Thoracic aorta (tissue), 2 donors: ENCODE measurements at places on chromosomes 13 and 19. TPM values are rescaled to one million over a fixed set of nuclear protein-coding genes. Genes with fewer than 3 reads are reported as not detected.

GRCh38 chr19:800360-801029 lies 3.2 kb downstream of the PTBP1 start:
- DNase-seq, result no peak

IGFL1 gene
- total RNA-seq, result not detected

DNA sequence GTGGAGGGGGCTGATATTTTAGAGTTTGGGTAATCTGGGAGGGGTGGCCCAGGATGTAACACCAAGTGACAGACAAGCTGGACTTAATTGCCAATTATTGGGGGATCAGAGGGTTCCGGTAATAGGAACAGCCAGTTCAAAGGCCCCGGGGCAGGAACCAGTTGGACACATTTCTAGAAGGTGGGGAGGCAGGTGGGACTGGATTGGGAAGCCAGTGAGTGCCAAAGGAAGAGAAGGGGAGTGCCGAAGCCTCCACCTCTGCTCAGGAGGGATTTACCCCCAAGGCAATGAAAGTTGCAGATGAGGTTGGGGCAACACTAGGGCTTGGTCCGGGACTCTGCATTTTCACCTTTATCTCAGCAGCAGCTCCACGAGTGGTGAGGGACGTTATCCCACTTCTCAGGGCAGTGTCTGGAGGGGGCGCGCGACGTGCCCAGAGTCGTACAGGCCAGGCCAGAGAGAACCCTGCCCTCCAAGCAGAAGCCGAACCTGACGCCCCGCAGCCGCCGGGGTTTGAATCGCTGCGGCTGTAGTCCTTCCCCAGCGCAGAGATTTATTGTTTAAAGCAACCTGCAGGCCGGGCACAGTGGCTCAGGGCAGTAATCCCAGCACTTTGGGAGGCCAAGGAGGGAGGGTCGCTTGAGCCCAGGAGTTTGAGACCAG lies 5.7 kb upstream of the JUND start:
- no peak for DNase-seq

GRCh38 chr19:12180377-12180776 lies 17.5 kb downstream of the ZNF136 start:
- no peak for DNase-seq

- DNase-seq, result no peak
Measured at GRCh38 chr13:46134961-46135522, 30.2 kb upstream of the CPB2 start.

TTC9B gene
- total RNA-seq, result not detected

DNA sequence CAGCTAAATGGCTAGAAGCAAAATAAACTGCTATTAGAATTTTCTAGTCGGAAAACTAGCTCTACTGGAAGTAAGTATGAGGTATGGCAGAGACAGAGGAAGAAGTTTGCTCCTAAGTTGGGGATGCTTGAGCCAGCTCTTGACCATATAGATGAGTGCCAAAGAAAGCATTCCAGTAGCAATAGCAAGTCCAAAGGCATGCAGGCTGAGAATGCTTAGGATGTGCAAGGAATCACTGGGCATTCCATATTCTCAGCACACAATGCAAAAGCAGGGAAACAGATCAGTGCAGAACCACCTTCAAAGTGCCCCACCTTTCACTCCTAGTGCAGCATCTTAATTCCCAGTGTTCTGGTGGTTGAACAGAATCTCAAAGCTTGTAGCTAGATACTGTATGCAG lies 32.9 kb downstream of the SERTM1 start:
- DNase-seq, result no peak

OR4F17 gene
- total RNA-seq, result not detected

- no peak for DNase-seq
Measured at GRCh38 chr19:18225702-18226468, at the start of gene PDE4C. PDE4C (minus strand) TSS chr19:18226438; CDS start chr19:18226415, 23 bp downstream.

DNA sequence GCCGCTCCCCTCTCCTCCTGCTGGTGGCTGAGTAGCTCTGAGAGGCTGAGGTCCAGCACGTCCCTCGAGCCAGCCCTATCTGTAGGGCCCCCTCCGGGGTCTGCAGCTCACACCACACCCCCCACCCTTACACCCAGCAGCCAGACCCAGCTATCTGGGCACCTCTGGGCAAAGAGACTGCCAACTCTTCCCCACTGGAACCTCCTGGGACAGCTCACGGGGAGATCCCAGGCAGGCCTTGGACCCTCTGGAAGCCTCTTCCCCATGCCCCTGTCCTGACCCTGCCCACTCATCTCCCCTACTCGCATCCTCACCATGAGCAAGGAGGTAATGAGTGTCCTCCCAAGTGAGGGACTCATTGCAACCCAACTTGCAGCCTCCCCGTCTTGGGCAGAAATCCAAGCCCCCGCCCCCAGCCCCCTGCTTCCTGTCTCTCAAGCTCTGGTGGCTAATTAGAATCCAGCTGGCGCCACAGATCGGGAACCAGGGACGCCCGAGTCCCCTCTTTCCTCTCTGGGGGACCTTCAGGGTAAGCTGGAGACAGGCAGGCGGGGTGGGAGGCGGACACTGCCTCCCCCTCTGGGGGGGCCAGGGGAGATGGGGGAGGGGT lies 22.1 kb downstream of the ADGRL1 start:
- DNase-seq, result no peak

GRCh38 chr13:82803341-82803740 lies 1078.9 kb downstream of the SLITRK1 start:
- no peak for DNase-seq

DNA sequence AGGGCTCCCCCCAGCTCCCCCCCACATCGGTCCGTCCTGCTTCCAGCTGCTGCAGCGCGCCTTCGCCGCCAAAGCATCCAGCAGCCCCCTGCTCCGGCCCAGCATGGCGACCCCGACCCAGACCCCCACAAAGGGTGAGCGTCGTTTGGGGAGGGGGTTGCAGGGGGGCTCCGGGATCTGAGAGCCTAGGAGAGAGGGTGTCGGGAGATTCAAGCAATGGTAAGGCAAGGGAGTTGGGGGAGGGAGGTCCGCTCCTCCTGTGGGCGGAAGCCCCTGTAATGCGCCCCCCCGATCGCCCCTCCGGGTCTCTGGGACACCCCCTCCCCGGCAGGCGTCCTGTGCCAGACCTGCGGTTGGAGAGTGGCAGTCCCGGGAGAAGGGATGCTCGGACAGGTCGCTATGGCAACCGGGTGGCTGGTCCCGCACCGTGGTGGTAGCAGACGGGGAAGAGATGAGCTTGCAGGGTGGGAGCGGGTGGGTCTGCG lies at the start of gene FXYD7:
TSS of gene FXYD7 (plus strand) at position 25 of the 485 bp plus-strand sequence. CDS start at position 104, 79 bp downstream.
- DNase-seq, result no peak

DNA sequence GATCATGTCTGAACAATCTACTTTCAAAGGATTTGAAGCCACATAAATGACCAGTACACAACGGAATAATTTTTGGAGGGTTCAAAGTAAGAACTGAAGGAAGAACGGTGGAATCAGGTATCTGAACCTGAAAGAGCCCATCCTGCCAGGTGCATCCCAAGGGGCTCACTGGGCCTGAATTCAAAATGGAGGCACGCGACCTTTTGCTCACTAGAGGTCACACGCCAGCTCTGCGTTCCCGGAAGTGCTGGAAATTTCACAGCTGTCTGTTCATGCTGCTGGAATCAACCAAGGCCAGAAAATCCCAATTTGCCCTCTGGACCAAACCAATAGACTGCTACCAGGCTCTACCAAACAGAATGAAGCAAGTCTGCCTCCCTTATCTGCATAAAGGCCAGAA lies 4.2 kb upstream of the RASA3 start:
- no peak for DNase-seq

GRCh38 chr13:99321709-99322108 lies 14.5 kb upstream of the GPR183 start:
- no peak for DNase-seq

DNAAF3 gene
- not detected for total RNA-seq

DNA sequence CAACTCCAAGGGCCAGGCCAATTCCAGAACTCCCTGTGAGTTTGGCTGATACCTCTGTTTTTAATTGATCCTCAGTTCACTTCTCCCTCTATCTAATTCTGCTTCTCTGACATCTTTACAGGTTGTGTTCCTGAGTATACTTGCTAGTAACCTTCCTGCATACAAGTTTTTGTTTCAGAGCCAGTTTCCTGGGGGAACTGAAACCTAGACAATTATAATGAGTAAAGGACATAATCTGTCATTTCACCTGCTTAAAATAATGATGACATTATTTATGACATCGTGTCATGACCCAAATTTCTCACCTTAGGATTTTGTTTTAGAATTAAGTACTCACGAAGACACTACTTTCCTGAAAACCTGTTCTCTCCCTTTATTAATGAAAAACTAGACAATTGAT lies 12.5 kb upstream of the MYCBP2 start:
- DNase-seq, result no peak

ERICH4 gene
- not detected for total RNA-seq

HSH2D gene
- total RNA-seq, result 2.2 TPM

DLEU7 gene
- total RNA-seq, result 0.14 TPM

CRX gene
- not detected for total RNA-seq

DNA sequence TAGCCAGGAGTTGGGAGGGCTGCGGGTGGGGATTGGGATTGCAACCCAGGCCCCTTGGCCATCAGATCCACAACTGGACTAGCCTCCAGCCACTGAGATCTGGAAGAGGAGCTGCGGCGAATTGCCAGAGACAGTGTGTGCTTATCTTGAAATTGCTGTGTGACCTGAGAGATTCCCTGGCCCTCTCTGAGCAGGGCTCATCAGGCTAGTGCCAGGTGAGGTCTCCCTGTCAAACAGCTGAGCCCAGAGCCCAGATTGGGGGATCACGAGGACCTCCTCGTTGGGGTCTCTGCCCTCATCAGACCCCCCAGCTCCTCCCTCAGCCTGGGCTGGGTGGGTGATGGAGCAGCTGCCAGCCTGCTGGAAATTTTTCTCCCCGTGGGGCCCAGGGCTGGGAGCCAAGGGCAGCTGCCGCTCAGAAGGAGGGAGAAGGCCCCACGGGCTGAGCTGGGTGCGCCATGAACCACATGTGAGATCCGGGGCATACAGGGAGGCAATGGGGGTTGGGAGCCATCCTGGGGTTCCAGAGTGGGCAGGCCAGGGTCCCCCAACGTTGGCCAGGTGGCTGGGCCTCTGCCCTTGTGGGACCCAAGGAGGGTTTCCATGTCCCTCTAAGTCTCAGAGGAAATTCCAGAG lies 7.2 kb downstream of the FUT5 start:
- no peak for DNase-seq

SIGLEC8 gene
- total RNA-seq, result 0.41 TPM

- no peak for DNase-seq
Measured at GRCh38 chr19:50518091-50519005, 4.6 kb upstream of the ASPDH start.

GRCh38 chr13:78841358-78841963 lies 182.5 kb upstream of the OBI1 start:
- DNase-seq, result no peak

VSIG10L gene
- total RNA-seq, result 0.54 TPM

GRCh38 chr13:24166561-24166960 lies 6.0 kb downstream of the SPATA13 start:
- no peak for DNase-seq

ERCC1 gene
- 224 TPM for total RNA-seq

STARD13 gene
- total RNA-seq, result 47.1 TPM

NTF4 gene
- not detected for total RNA-seq

DNA sequence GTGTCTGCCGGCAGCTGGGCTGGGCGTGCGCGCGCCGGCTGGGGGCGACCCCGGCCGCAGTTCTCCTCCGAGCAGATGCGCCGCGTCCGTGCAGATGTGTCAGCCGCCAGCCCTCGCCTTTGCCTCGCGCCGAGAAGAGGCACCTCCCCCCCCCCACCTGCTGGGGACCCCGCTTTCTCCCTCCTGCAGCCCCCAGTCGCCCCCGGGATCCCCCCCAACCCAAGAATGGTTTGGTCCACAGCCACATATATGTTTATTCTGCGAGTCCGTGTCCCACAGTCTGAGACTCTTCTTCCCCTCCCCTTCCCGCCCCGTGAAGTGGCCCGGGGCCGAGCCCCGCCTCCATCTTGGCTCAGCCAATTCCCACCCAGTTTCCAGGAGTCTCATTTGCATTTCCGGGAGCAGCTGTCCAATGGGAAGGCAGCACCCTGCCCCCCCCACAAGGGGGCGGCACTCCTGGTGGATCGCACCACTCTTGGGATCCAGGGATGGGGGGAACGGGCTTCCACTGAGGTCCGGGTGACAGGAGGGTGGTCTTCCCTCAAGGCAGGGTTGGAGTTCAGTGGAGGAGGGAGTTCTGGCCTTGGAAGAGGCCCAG lies 8.6 kb downstream of the ISOC2 start:
- DNase-seq, result no peak

GRCh38 chr19:16235811-16236652 lies 38.3 kb downstream of the AP1M1 start:
- DNase-seq, result no peak

DNA sequence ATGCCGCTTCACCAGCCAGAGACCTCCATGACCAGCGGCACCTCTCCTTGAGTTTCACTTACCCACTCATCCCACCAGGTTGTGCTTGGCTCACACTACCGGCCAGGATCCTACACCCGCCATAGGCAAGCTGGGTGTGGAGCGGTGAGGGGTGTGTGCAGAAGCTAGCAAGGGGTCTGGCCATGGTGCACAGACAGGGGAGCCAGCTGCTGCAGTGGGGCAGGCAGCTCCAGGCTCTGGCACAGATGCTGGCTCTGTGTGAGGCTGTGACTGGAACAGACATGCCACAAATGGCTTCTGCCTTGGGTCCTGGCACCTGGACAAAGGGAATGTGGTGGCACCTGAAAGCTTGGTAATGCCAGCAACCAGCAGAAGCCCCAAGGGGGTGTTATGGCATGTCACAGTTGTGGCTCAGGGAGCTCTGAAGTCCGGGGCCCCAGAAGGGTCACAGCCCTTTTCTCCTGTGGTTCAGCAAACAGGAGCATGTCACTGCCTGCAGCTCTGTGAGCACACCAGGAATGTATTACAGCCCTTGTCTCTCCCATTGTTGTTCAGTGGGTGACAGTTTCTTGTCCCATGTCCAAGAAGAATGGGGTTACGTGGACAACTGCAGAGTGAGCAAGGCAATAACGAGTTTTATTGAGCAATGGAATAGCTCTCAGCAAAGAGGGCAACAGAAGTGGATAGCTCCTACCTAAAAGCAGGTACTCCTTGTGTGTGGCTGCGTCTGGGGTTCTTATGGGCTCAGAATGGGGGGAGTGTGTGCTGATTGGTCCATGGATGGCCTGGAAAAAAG lies 2791.0 kb upstream of the PCDH20 start:
- DNase-seq, result no peak

CTU1 gene
- total RNA-seq, result 12.5 TPM

GRCh38 chr13:75180805-75181455 lies 301.0 kb downstream of the TBC1D4 start:
- no peak for DNase-seq

GRCh38 chr13:98221234-98221633 lies 44.2 kb upstream of the RNF113B start:
- DNase-seq, result no peak
